ENCODE measurements at places on chromosomes 11 and 22.
A peak's percentile ranks its signal among the peaks of the same experiment; 100 is the strongest.

- no peaks in the 10 kb centered on the region for H3K27me3 ChIP-seq
- H3K27ac ChIP-seq = no peak overlapping the region
These were observed 24.3 kb downstream of the SCN4B start for GRCh38 chr11:118128310-118128709.

DNA sequence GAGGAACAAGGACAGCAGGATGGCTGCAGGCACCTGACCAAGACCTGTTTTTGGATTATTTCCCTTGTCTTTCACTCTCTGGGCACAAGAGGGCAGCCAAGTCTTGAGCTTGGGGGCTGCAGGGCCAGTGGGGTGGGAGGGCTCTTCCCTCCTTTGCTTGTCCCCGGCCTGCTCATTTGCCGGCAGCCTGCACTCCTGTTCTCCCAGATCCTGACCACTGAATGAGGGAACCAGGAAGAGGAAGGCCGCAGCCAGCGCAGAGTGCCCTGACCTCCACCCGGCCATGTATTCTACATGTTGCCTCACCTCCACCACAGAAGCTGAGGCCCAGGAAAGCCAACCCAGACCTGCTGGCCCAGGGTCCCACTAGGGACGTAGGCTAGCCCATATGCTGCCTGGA lies 15.5 kb upstream of the NNMT start:
- no peaks in the 10 kb centered on the region for H3K36me3 ChIP-seq
- H3K27me3 ChIP-seq = no peaks in the 10 kb centered on the region

DNA sequence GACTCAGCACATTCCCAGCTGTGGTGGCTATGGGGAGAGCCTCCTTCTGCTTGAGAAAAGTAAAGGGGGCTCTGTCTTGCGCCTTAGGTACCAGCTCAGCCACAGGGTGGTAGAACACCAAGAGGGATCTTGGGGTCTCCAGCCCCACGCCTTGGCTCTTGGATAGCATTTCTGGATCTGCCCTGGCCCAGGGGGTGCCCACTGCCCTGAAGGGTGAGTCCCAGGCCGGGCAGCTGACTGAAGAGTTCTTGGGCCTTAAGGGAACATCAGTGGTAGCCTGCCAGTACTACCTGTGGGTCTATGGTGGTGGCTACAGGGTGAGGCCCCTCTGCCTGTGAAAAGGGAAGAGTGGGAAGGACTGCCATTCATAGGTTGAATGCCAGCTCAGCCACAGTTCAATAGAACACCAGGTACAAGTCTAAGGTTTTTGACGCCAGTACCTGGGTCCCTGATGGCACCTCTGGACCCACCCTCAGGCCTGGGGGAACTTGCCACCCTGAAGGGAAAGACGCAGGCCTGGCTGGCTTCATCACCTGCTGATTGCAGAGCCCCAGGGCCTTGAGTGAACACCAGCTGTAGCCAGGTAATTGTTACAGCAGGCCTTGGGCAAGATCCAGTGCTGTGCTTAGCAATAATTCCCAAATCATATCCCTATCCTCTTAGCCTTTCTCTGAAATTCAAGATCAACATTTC lies 3.9 kb downstream of the CWF19L2 start:
- no peaks in the 10 kb centered on the region for H3K27me3 ChIP-seq
- H3K36me3 ChIP-seq = no peaks in the 10 kb centered on the region
- H3K27ac ChIP-seq = no peak overlapping the region
- H3K4me1 ChIP-seq = no peaks in the 10 kb centered on the region
- H3K4me3 ChIP-seq = no peak overlapping the region

DNA sequence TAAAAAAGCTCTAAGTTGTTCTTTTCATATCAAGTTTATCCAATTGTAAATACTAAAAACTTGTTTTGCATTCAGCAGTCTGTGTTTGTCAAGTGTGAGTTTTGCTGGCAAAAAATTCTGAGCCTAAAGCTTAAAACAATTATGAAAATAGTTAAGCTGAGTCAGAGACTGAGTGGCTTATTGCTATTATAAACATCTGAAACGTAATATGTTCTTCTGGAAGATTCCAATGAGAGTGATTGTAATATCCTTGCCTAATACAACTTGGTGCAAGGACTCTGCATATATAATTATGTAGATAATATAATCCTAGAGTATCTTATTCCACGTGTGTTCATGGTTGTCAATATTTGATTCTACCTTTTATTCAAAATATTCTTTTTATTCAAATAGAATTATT lies 14.1 kb upstream of the NUP50 start:
- H3K4me3 ChIP-seq = no peak overlapping the region
- H3K4me1 ChIP-seq = no peaks in the 10 kb centered on the region
- no peak for DNase-seq
- H3K27me3 ChIP-seq = no peaks in the 10 kb centered on the region

DNA sequence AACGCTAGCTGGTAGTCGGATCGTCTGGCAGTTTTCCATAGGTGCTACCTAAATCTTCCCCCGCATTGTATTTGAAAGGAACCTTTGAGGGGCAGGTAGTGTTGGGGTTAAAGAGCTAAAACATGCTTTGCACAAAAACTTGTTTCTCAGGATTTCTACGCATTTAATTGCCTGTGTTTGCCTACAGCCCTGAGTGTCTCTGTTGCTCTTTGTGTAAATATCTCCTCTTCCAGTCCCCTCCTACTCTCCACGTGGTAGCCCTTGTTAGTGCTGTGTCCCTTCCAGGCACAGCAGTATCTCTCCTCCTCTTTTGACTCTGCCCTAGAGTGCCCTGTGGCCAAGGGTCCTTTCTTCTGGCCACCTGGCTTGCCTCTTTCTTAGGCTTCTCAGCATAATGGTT lies 81.7 kb downstream of the BARX2 start:
- no peak for DNase-seq
- no peaks in the 10 kb centered on the region for H3K4me1 ChIP-seq
- no peaks in the 10 kb centered on the region for H3K27me3 ChIP-seq
- no peak overlapping the region for H3K4me3 ChIP-seq
- no peaks in the 10 kb centered on the region for H3K36me3 ChIP-seq

DNA sequence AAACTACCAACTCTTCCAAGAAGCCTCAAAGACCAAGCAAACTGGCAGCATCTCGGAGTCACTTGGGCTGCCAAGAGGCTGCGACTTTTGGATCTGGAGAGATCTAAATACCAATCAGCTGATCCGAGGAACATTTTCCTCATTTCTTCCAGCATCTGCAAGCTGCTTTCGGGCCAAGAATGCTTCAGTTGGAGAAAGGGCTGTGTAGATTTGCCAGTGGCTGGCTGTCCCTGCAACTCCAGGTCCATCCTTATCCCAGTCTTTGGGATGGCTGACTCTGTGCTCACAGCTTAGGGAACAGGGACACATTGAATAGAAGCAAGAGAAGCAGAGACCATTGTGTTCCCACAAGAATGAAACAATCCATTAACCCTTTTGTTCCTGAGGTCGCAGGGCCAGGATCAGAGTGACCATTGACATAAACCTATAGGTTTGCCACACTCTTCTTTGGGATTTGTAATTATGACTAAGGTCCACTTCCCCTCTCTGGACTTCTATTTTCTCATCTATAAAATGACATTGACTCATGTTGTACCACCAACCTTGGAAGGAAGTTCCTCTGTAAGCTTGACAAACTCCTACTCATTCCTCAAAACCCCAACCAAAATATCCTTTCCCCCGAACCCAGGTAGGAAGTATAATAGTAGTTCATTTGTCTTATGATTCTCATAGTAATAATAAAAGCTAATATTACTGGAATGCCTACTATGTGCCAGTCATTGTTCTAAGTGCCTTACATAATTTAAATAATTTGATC lies 340.8 kb downstream of the MN1 start:
- no peaks in the 10 kb centered on the region for H3K27me3 ChIP-seq
- H3K36me3 ChIP-seq = no peaks in the 10 kb centered on the region
- DNase-seq = peak; percentile 43
- no peak overlapping the region for H3K27ac ChIP-seq
- no peak overlapping the region for H3K4me3 ChIP-seq

DNA sequence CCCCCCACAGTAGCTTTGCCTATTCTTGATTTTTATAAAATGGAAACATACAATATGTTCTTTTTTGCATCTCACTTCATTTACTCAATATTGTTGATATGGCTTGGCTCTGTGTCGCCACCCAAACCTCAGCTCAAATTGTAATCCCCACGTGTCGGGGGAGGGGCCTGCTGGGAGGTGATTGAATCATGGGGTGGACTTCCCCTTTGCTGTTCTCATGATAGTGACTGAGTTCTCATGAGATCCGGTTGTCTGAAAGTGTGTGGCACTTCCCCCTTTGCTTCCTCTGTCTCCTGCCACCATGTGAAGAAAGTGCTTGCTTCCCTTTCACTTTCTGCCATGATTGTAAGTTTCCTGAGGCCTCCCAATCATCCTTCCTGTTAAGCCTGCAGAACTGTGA lies 431.3 kb downstream of the MN1 start:
- H3K36me3 ChIP-seq = no peaks in the 10 kb centered on the region
- no peak overlapping the region for H3K4me3 ChIP-seq
- H3K4me1 ChIP-seq = no peaks in the 10 kb centered on the region
- no peaks in the 10 kb centered on the region for H3K27me3 ChIP-seq
- H3K27ac ChIP-seq = no peak overlapping the region
- no peak for DNase-seq

- H3K4me1 ChIP-seq = no peaks in the 10 kb centered on the region
- no peaks in the 10 kb centered on the region for H3K36me3 ChIP-seq
- no peak overlapping the region for H3K27ac ChIP-seq
- no peak overlapping the region for H3K4me3 ChIP-seq
These were observed 75.6 kb downstream of the BRD1 start for GRCh38 chr22:49751966-49752597.

DNA sequence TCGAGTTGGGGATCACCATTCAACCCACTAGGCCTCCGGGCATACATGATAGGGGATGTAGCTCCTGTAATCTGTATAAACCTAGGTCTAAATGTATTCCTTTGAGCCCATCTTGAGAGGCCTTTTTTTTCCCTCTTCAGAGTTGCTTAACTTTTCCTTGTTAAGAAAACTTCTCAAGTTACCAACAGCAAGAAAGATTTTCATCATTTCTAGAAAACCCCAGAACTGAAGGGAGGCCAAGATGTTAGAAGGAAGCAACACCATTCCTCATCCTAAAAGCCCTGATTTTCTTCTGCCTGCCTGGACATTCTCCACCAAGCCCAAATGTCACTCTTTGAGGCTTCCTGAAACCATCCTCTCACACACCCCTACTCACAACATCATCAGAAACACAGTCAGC lies 79.4 kb downstream of the TMPRSS5 start:
- H3K27ac ChIP-seq = no peak overlapping the region
- no peak for DNase-seq
- no peaks in the 10 kb centered on the region for H3K4me1 ChIP-seq

GRCh38 chr11:65560555-65561418 lies 2.6 kb upstream of the LTBP3 start:
- H3K4me1 ChIP-seq = peaks cover 4% of the 10 kb centered on the region
- no peaks in the 10 kb centered on the region for H3K36me3 ChIP-seq
- DNase-seq = peak; percentile 82
- H3K4me3 ChIP-seq = no peak overlapping the region
- H3K27me3 ChIP-seq = no peaks in the 10 kb centered on the region
- H3K27ac ChIP-seq = peak overlapping the region; percentile 100

DNA sequence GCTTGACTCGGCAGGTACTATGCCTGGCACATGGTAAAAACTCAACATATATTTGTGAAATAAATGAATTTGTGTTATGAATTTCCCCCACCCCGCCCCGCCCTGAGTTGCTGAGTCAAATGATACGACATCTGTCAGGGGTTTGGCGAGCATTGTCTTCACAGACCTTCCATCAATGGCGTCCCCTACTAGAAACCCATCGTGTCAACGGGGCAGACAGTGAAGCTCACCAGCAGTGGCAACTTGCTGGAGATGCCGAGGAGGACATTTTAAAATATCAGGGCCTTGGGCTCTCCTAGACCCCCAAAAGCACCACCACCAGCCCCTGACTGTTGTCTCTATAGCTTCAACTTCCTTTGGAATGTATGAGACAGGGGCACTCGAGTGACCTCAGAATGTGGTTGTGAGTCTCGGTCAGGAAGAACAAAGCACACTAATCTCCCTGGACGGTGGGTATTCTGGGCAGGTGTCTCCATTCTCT lies 761 bp upstream of the NXF1 start:
- H3K4me3 ChIP-seq = peak overlapping the region; percentile 99
- H3K27me3 ChIP-seq = no peaks in the 10 kb centered on the region
- no peak for DNase-seq
- no peaks in the 10 kb centered on the region for H3K36me3 ChIP-seq
- H3K4me1 ChIP-seq = no peaks in the 10 kb centered on the region

- H3K27me3 ChIP-seq = no peaks in the 10 kb centered on the region
- H3K4me1 ChIP-seq = no peaks in the 10 kb centered on the region
- no peaks in the 10 kb centered on the region for H3K36me3 ChIP-seq
- H3K27ac ChIP-seq = no peak overlapping the region
- no peak overlapping the region for H3K4me3 ChIP-seq
These were observed 76.7 kb downstream of the TRIM29 start for GRCh38 chr11:120061036-120061760.

GRCh38 chr22:44970291-44970690 lies 39.5 kb downstream of the PHF21B start:
- H3K4me3 ChIP-seq = no peak overlapping the region
- no peak overlapping the region for H3K27ac ChIP-seq
- no peaks in the 10 kb centered on the region for H3K27me3 ChIP-seq
- no peaks in the 10 kb centered on the region for H3K36me3 ChIP-seq

DNA sequence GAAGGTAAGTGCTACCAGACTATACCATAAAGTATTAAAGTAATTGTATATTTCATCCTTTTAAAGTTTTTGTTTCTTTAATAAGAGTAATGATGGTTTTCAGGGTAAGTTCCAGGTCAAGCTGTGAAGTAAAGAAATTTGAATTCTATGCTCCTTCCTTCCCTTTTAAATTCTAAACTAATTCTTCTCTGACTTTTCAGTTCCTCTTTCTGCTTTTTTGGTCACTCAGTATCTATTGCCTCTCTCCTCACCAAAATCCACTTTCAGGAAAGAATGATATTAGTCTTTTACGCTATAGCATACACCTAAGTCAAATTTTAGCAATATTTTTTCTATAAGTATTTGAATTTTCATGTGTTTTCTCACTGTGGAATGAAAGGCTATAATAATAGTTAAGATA lies 8.2 kb downstream of the MMP8 start:
- H3K4me3 ChIP-seq = no peak overlapping the region
- no peak overlapping the region for H3K27ac ChIP-seq
- no peaks in the 10 kb centered on the region for H3K4me1 ChIP-seq
- no peak for DNase-seq
- no peaks in the 10 kb centered on the region for H3K27me3 ChIP-seq

GRCh38 chr11:122259195-122259821 lies 143.3 kb upstream of the BLID start:
- H3K4me1 ChIP-seq = no peaks in the 10 kb centered on the region
- no peaks in the 10 kb centered on the region for H3K36me3 ChIP-seq
- DNase-seq = no peak
- no peaks in the 10 kb centered on the region for H3K27me3 ChIP-seq
- no peak overlapping the region for H3K4me3 ChIP-seq
